ENCODE measurements at places on chromosomes 5 and 9.
A peak's percentile ranks its signal among the peaks of the same experiment; 100 is the strongest.

- no peak for DNase-seq
These were observed 53.7 kb upstream of the RPL26L1 start for GRCh38 chr5:172905346-172906140.

DNA sequence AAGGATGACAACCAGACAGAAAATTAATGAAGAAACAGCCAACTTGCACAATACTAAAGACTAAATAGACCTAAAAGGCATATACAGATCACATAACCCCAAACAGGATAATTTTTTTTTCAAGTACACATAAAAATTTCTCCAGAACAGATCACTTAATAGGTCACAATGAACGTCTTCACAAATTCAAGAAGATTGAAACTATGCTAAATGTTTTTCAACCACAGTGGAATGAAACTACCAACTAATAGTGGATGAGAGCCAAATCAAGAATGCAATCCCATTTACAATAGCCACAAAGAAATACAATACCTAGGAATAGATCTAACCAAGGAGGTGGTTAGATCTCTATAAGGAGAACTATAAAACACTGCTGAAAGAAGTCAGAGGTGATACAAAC is 145.8 kb downstream of the TMEM232 start:
- DNase-seq = no peak

DNA sequence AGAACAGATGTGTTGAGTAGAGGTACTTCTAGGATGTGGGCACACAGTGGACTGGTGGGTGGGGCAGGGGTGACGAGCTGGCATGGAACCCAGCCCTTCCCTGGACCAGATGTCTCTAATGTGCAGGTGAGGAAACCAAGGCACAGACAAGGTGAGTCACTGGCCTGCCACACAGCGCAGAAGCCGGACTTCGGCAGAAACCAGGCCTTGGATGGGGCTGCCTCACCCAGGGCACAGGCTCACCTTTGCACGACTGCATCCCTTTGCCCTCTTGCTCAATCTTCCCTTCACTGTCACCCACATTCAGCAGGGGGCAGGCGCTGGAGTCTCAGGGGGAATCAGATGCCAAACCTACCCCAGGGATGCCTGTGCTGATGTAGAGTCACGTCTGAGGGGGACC is 65.4 kb upstream of the LMX1B start:
- no peak for DNase-seq

GRCh38 chr9:106758911-106759310 is 104.1 kb upstream of the ZNF462 start:
- no peak for DNase-seq

DNA sequence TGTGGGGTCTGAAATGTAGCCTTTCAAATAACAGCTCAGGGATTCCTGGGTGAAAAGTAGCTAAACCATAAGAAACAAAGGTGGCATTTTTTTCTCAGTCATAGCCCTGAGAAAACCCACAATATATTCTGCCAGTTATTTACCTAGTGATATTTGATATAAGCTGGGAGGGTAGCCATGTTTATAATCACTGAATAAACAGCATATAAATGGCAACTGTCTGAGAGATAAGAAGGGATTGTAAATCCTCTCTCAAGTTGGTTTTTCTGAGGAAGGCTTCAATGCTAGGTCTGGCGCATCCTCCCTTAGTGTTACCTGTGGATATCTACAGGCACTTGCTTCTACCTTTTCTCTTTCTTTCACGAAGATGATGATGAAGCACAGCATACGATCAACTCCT is 1080.5 kb upstream of the DMAC1 start:
- DNase-seq = peak; percentile 36

- peak; percentile 57 for DNase-seq
These were observed 141.4 kb upstream of the LMX1B start for GRCh38 chr9:126472198-126472947.

DNA sequence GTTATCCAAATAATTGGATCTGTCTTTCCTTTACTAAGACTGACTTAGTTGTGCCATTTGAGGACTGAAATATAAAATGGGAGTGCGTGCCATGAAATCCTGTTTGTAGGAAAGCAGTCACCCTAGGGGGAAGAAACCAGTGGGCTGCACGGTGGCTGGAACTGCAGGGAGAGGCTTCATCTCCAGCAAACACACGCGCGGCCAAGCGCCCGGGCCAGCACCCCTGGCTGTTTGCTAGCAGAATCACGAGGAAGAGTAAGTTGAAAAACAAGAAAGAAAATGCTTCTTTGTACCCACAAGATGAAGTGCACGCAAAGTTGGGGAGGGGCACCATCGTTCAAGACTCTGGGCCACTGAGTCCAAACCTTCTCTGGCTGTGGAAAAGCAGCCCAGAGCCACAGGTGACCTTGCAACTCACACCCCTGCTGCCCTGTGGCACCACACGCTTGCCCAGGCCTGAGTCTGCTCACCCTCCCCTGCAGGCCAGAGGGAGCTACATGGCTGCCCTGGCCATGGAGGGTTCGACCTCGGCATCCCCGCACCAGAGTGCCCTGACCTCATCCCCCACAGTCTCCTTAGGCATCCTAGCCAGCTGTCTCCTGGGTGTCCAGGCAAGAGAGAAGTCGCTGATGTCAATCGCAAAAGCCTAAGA is 55.2 kb downstream of the IRX2 start:
- no peak for DNase-seq

GRCh38 chr5:132607095-132607494 is 50.3 kb downstream of the RAD50 start:
- no peak for DNase-seq

DNA sequence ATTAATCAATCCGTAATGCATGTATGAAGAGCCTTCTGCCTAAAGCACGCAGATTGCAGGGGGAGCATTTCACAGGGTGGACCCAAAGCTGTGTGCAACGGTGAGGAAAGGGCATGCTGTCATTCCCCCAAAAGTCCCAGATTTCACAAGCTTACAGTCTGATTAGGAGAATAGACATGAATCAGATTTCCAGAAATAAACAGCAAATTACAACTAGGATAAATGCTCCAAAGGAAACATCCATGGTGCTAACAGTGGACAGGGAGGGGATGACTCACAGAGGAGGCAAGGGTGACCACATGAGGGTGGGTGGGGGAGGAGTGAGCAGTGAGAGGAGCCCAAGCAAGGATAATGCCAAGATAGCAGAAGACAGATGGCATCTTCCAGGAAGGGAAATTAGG is 258.4 kb upstream of the TAS2R1 start:
- no peak for DNase-seq

DNA sequence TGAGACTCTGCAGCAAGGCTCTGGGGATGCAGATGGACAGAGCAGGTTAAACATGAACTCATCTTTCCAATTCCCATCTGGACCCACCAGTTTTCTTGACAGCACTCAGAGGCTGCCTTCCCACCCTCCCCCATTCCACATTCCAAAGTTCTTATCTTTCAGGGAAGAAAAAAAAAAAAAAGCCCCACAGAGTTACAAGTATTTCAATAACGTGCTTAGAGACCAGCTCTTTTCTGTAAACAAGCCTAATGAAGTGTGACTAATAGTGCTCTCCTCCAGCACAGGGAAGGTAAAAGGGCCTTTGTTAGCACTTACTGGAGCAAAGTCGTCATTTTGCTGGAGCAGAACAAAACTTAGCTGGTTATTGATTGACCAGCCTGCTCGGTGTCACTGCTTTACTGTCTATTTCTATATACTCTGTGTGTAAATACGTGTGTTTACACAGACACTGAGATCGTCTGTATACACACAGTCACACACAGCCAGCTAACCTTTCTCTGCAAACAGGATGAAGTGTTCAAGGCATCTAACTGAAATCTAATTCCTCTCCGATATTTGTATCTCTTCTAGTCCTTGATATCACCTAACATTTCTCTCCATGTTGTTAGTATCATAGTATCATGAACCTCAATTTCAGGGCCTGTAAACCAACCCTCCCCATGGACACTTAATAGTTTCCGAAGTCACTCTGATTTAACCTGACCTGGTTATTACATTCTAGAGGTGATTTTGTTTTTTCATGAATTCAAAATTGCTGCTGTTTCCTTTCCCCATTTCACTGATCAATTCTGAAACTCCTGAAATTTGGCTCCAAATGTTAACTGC is 84.9 kb downstream of the ZNF608 start:
- peak; percentile 73 for DNase-seq

DNA sequence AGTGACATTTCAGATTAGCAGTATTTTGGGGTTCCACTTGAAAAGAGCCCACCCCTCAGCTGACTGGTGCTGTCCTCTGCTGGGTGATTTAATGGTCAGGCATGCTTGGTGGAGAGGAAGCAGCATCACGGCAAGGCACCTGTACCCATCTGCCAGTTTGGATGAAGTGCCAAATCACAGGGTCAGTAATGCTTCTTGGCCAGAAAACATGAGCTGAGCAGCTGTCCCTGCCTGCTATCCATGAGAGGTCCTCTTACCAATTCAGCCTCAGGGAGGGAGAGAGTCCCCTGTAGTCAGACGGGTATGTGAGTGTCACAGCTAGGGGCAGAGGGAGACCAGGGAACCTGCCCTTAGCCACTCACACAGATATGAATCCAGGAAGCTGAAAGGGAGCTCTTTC is 137.9 kb downstream of the SEC61B start:
- no peak for DNase-seq

DNA sequence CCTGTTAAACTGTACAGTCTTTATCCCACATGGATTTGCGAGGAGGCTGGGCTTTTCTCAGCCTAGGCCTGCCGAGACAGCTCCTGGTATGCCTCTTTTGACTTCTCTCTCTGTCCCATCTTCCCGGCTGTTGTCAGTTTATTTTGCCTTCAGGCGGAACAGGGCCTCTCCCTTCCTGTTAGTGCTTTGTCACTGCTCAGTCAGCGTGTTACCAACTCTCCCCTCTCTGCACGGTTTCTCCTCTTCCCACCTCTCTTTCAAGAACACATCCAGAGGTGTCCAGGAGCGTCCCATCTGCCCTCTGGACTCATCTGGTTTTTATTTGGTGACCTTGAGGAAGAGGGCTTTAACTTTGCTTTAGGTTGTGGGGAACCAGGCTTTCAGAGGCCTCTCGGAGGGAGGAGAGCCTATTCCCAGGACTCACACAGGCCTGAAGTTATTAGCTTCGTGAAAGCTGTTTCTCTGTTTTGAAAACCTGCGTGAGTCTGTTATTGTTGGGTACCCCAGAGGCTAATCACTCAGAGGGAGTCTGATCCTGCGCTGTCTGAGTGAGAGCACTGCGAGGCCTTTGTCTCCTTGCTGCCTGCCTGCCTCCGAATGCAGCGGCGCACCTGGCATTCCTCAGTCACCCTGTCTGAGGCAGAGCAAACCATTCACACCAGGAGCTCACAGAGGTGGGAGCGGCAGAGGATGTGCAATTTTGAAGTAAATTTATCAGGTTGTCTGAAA is 234.4 kb upstream of the MPDZ start:
- no peak for DNase-seq

DNA sequence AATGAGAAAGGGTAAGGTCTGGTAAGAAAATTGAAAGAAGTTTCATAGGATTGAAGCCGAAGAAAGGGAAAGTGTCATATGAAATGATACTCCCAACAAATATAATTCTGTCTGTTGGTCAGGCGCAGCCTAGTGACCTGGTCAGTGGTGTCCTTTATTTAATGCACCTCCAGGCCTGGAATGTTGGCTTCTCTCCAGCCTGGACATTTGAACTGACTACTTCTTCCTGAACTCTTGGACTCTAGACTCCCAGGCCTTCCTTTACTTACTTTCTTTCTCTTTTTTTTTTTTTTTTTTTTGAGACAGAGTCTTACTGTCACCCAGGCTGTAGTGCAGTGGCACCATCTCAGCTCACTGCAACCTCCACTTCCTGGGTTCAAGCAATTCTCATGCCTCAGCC is 1381.5 kb upstream of the WWC1 start:
- no peak for DNase-seq

DNA sequence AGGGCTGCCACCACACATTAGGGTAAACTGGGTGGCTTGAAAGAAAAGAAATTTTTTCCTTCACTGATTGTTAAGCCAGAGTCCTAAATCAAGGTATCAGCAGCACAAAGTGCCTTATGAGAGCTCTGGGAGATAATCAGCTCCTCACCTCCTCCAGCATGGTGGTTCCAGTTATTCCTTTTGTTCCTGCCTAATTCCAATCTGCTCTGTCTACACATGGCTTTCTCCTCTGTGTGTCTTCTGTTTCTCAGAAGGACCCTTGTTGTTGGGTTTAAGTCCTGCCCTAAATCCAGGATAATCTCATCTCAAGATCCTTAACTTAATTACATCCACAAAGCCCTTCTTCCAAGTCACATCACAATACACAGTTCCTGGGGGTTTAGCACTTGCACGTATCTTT is 1352.0 kb upstream of the CDH9 start:
- no peak for DNase-seq

GRCh38 chr5:175696855-175697198 is 39.0 kb downstream of the HRH2 start:
- DNase-seq = no peak

GRCh38 chr5:59716029-59716428 is 177.5 kb downstream of the PDE4D start:
- DNase-seq = no peak

GRCh38 chr5:130875656-130876055 is 289.4 kb downstream of the HINT1 start:
- DNase-seq = no peak

DNA sequence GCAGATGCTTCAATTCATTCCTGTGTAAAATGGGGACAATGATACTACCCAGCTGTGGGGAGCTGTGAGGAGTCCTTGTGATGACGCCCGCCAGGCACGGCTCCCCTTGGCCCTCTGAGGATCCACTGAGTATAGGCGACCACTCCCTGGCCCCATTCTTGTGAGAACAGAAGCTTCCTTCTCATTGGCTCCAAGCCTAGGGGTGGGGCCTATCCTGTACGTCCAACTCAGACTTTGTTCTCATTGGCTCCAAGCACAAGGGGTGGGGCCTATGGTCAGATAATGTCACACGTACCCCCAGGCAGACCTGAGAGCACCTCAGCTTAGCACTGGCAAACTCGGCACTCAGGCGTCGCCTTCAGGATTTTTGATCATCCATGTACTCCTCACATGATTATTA is 232.9 kb upstream of the MVB12B start:
- DNase-seq = no peak
